T-helper 2 cell (primary cell): ENCODE measurements at places on chromosomes 4 and X.
A peak's percentile ranks its signal among the peaks of the same experiment; 100 is the strongest.

- DNase-seq = no peak
Observed at GRCh38 chr4:184417802-184418511, 56.4 kb downstream of the IRF2 start.

DNA sequence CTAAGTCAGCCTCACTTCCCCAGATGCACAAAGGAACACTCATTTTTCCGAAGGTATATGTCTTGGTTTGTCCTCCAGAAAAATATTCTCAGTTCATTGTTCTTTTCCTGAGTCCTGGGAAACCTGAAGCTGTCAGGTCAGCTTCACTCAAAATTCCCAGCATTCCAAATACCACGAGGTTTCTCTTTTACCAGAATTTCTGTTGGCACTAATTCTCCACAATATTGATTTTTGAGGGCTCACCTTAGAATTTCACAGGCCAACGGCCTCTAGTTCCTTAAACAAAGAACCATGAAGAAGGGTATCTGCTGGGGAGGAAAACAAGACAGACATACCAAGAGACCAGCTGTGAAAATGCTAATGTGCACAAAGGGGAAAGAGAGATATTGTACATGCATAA lies 8.0 kb upstream of the MAGEB5 start:
- DNase-seq = no peak

- peak; percentile 44 for DNase-seq
Observed at GRCh38 chrX:129744861-129745321, 6.1 kb downstream of the XPNPEP2 start.

DNA sequence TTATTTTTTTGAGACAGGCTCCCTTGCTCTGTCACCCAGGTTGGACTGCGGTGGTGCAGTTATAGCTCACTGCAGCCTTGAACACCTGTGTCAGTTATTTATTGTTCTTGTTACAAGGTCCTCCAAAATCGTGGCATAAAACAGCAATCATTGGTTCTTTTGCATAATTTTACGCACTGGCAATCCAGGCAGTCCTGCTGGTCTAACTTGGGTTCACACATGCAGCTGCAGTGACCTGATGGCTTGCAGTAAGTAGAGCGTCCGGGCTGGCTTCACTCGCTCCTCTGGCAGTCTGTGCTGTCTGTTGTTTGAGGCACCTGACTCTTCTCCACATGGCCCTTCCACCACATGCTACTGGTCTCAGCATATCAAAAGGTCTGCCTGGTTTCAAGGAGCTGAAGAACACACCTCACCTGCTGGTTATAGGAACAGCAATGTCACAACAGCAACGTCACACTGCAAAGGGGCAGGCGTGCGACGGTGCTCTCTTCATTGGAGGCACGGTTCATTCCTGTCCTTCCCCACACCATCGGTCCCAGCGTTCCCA lies 894.6 kb downstream of the TRIML1 start:
- DNase-seq = no peak

DNA sequence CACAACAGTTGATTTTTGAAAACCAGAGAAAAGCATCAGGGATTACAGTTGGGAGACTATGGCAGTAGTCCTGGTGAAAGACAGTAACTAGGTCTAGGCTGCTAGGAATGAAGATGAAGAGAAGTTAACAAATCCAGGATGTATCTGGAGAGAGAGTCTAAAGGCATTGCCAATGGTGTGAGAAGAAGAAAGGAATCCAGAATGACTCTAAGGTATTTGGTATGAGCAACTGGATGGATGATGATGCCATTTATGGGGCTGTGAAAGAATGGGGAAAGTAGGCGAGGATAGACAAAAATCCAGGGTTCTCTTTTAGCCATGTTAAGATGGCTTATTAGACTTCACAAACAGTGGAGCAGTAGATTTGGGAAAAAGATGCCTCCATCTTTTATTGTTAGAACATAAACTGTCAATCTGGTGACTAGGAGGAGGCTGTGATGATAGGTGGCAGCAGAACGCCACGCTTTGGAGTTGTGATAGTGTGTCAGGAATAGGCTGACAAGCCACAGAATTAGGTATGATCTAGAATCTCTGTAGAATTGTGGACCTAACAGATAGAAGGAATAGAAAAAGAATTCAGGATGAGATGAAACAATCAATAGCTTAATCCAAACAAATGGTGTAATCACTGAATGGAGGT lies 27.3 kb upstream of the JADE1 start:
- peak; percentile 14 for DNase-seq

GRCh38 chr4:148831945-148832344 lies 389.7 kb upstream of the NR3C2 start:
- DNase-seq = no peak

GRCh38 chrX:102832661-102833060 lies 104.4 kb upstream of the RAB40AL start:
- DNase-seq = no peak

DNA sequence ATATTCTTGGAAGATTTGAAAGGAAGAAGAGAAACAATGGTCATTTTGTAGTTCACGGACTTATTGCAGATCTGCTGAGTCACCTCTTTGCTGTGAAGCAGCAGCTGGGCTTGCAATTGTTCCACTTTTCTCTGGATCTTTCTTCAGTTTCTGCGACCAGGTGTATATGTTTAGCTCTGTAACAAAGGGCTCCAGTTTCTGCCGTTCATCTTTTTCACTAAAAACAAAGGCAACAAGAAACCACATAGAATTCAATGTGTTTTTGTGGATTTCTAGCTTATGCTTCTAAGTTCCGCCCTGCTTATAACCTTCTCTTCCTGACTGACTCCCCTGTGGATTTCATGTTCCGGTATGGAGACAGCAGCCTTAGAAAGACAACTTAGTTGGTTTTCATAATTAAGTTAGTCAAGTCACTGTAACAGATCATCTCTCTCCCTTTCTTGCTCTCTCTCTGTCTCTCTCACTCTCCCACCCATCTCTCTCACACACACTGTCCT lies 121.6 kb upstream of the EPHA5 start:
- no peak for DNase-seq
